MCF 10A (cell line): ENCODE measurements at places on chromosomes 11 and 22. TPM values are rescaled to one million over a fixed set of nuclear protein-coding genes. Genes with fewer than 3 reads are reported as not detected.

SLC43A3 gene
- 96.6 and 112 TPM in 2 replicates for total RNA-seq

RIMBP3B gene
- not detected in 2 replicates for total RNA-seq

MISFA gene
- 2.4 and 4.0 TPM in 2 replicates for total RNA-seq

OR51A2 gene
- total RNA-seq = not detected in 2 replicates

C1QTNF5 gene
- total RNA-seq = not detected in 2 replicates

C22orf42 gene
- not detected in 2 replicates for total RNA-seq
